EH (cell line): ENCODE measurements at places on chromosomes 7 and 10.

DNA sequence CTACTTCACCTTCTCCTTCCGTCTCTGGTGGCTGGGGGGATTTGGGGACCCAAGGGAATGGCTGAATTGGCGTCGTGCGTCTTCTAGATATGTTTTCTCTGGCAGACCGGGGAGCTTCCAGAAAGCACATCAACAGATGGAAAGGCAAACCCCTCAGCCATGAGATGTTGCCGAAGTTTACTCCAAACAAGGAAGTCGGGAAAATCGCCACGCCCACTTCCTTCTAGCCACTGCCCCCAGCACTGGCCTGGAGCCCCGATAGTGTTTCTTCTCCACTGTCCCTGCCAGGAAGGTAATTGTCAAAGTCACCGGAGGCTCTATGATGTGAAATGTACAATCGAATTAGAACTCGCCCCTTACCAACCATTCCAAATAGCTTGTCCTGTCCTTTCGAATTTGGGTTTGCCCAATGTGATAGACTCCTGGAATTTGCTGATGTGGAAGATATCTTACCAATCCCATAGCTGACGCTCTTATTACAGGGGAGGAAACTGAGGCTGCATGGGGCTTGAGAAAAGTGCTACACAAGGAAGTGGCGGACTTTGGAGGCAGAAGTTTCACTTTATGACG is 191.0 kb downstream of the LSM5 start:
- peak; percentile 20 for DNase-seq

GRCh38 chr7:92627956-92628355 is 37.8 kb upstream of the FAM133B start:
- DNase-seq, result no peak

DNA sequence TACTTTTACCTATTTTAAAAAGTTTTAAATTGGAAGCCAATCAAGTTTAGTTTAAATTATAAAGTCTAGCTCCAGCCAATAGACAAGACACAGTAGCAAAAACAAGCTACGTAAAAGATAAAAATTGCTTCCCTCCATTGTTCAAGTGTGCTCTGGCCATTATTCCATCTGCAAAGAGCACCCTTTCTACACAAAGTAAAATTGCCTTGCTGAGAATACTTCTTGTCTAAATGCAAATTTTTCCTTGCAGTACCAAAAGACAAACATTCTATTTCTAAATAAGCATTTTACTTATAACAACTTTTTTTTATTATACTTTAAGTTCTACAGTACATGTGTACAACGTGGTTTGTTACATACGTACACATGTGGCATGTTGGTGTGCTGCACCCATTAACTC is 75.9 kb upstream of the ZNF746 start:
- no peak for DNase-seq

- DNase-seq, result no peak
These were observed 70.5 kb downstream of the AHR start for GRCh38 chr7:17368856-17369524.

GRCh38 chr10:22795546-22795945 is 81.2 kb upstream of the PIP4K2A start:
- no peak for DNase-seq

DNA sequence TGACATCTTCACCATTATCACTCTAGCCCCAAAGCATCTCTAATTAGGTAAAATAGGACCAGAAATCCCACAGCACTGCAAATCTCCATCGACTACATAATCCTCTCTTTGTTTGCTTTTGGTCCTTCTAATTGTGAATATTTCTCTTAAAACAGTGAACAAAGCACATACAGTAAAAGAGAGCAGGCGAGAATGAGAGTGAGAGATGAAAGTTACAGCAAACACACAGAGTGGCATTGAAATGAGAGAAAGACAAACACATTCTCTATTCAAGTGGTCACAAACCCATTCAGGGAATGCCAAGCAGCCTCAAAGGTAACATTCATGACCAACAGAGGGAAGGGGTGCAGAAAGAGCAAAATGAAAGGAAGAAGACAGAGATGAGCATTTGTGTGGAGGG is 109.8 kb upstream of the PTN start:
- DNase-seq, result no peak

DNA sequence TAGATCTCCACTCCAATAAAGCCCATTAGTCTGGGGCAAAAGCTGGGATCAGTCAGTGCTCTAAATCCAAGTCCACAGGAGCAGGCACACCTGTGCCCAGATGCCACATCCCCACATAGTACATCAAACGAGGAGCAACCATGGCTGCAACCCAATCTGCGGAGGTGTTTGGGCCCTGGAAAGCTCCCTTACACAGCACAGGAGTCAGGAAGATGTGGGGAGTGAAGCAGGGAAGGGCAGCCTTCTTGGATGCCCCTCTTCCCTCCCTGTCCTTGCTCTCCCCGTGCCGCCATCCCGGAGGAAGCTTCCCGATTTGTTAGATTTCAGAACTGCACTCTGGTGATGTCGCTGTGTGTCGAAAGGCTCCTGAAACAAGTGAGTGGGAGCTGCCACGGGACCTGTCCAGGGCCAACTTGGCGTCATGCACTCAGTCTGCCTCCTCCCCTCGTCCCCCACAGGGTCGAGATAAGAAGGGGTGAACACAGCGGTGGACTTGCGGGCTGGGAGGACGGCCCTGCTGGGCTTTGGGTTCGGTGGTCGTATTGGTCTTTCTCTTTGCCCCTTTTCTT is 230.6 kb upstream of the GRB10 start:
- no peak for DNase-seq

DNA sequence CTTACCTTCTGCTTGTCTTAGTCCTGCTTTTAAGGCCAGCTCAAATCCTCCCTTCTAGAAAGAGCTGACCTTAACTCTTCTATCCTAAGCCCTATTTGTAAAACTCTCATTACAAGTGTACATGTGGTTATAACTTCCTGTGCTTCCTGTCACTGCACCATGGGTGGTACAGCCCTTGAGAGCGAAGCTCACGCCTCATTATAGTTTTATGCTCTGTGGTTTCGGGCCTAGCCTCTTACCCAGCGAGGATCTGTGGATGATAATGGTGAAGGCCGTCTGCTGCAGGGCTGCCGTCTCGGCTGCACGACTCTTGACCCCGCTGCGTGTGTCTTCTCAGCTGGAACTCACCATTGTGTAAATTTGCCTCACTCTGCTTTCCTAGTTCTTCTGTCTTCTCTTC is 74.6 kb downstream of the CUL1 start:
- peak; percentile 18 for DNase-seq

- no peak for DNase-seq
These were observed 14.1 kb downstream of the PRLHR start for GRCh38 chr10:118581340-118581739.

DNA sequence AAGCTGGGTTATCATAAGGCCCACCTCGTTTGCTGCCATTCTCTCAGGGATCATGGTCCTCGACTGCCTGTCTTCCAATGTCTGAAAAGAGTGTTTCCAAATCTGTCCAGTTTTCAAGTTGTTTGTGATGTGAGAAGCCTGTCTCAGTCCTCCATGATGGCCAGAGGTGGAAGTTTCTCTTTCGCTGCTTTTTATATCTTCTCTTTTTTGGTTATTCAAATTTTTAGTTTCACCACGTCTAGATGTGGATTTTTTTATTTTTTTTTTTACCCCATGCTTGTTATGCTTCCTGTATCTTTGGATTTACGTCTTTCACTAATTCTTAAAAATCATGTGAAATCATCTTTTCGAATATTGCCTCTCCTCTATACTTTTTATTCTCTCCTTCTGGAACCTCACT is 6.1 kb upstream of the RBM33 start:
- no peak for DNase-seq

GRCh38 chr7:57646219-57646900 is 196.4 kb downstream of the ZNF716 start:
- DNase-seq, result no peak

GRCh38 chr10:31146491-31147209 is 115.0 kb upstream of the ZNF438 start:
- DNase-seq, result peak; percentile 90

GRCh38 chr7:39950473-39951225 is 593 bp downstream of the CDK13 start:
- peak; percentile 61 for DNase-seq

GRCh38 chr7:55247428-55247827 is 117.7 kb upstream of the LANCL2 start:
- peak; percentile 74 for DNase-seq

DNA sequence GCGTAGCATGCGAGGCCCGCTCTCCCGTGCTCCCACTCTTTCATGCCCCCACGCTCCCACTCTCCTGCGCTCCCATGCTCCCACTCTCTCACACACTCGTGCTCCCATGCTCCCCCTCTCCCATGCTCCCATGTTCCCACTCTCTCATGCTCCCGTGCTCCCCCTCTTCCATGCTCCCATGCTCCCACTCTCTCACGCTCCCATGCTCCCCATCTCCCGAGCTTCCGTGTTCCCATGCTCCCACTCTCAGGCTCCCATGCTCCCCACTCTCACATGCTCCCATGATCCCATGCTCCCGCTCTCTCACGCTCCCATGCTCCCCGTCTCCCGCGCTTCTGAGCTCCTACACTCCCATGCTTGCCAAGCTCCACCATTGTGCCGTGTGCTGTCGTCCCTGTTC is 84.4 kb upstream of the ANLN start:
- no peak for DNase-seq

DNA sequence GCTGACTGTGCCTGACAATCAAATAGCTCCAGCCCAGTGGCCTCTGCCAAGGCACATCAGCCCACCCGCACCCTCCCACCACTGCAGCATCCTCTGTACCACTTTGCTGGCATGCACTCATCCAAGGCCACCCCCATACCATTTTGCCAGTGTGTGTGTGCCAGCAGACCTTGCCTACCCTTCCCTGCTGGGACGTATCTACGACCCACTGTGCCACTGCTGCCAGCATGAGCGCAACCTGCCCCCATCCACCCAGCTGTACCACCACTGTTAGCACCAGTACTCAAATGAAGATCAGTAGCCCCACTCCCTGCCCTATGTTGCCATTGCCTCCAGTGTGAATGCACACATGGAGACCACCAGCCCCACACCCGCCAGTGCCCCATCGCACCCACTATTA is 149.4 kb upstream of the PTN start:
- no peak for DNase-seq

DNA sequence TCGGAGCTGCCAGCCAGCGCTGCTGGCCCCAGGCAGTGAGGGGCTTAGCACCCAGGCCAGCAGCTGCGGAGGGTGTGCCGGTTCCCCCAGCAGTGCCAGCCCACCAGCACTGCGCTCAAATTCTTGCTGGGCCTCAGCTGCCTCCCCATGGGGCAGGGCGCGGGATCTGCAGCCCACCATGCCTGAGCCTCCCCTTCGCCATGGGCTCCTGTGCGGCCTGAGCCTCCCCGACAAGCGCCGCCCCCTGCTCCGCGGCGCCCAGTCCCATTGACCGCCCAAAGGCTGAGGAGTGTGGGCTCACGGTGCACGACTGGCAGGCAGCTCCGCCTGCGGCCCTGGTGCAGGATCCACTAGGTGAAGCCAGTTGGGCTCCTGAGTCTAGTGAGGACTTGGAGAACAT is 525.0 kb downstream of the PTPRN2 start:
- DNase-seq, result no peak

- no peak for DNase-seq
These were observed 230.8 kb upstream of the GHITM start for GRCh38 chr10:83908506-83908905.

- no peak for DNase-seq
These were observed 2.4 kb downstream of the CNTNAP2 start for GRCh38 chr7:146119002-146119401.
